NCI-H2029 (cell line): ENCODE measurements at places on chromosomes 5 and 9.
A peak's percentile ranks its signal among the peaks of the same experiment; 100 is the strongest.

GRCh38 chr9:121275781-121276658 lies 8.1 kb downstream of the GSN start:
- no peak for DNase-seq

DNA sequence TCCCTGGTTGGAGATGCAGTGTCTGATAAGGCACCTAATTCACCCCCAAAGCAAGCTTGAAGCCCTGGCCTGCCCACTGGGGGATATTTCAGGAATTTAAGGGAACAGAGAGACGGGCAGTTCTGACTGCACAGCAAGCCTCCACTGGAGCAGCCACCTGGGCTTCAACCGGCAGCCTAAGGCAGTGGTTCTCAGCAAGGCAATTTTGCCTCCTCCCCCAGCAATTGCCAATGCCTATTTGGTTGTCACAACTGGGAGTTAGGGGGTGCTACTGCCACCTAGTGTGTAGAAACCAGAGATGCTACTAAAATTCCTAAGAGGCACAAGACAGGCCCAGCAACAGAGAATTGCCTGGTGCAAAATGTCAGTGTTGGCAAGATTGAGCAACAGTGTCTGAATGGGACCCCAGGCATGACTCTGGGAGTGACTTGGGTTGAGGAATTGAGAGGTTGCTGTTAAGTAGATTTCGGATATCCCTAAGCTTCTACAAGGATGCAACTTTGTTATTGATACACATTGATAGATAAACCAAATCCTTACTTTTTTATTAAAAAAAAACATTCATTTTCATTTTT lies 58.7 kb upstream of the CTSL start:
- no peak for DNase-seq

DNA sequence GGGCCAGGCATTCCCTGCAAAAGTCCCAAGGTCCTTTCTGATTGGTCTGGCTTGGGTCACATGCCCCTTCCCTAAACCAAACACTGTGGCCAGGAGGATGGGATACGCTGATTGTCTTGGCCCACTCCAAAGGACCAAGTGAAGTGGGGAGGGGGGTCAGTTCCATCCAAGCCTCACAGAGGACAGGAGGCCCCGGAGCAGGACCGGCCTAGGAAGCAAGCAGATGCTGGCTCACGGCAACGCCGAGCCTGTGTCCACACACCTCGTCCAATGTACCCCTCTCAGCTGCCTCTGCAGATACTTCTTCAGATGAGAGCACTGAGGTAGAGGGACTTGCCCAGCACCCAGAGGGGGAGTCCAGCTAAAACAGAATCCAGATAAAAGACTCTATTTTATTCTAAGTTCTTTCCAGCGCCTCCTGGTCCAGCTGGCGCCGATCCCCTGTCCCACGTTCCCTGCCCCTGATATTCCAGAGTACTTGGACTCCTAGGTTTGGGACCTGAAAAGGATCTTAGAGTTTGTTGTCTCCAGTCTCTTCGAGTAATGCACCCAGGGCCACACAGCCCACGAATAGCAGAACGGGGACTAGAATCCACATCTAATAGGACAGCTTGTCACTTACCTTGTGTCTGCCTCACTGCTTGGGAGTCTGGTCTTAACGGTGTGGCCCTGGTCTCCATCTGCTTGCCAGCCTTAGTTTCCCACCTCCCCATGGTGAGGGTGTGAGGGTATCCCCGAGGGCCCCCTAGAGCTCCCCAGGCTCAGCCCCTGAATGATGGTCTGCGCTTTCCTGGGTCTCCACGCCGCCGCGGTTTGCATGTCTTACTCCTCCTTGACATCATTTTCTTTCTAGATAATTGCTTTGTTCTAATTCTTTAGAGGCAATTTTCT lies 72.4 kb upstream of the UNC5A start:
- no peak for DNase-seq

GRCh38 chr5:39892708-39893107 lies 467.9 kb upstream of the DAB2 start:
- no peak for DNase-seq

DNA sequence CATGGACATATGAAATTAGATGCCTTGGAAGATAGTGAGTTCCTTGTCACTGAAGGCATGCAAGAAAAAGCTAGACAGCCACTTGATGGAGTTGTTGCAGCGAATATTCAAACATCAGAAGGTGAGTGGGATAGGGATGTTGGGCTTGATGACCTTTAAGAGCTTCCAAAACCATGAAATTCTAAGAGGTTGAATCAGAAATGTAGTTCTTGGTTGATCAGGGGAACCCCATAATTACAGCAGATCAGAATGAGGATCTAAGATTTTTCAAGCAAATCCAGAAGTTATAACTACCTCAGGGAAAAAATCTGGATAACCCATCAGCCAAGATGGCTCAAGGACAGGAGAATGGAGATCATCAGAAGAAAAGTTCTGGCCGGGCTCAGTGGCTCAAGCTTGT lies 244.3 kb upstream of the NR4A3 start:
- DNase-seq: no peak

- DNase-seq: no peak
Observed at GRCh38 chr9:107177243-107177839, 105.7 kb upstream of the RAD23B start.

DNA sequence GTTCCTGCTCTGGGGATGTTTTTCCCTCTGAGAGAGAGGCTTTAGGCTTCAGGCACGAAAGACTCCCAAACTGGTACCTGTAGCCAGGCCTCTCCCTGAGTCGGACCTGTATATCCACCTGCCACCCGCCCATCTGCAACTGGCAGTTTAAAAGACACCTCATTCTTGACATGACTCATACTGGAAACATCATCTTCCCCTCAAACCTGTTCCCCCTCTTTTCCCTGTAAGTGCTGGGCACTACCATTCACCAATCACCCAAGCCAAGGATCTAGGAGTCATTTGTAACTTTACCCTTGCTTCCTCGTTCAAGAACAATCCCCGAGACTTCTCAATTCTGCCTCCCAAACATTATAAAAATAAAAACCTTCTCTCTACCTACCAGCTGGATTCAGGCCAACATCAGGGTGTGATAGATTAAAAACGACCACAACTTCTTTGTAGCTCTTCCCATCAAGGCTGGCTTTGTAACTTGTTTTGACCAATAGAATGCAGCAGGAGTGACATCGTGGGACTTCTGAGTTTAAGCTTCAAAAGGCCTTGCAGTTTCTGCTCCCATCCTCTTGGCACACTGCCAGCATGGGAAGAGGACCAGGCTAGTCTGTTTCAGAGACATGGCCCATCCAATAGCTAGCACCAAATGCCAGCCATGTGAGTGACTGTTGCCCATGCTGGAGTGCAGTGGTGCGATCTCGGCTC lies 1.8 kb upstream of the WDR31 start:
- peak; percentile 46 for DNase-seq

DNA sequence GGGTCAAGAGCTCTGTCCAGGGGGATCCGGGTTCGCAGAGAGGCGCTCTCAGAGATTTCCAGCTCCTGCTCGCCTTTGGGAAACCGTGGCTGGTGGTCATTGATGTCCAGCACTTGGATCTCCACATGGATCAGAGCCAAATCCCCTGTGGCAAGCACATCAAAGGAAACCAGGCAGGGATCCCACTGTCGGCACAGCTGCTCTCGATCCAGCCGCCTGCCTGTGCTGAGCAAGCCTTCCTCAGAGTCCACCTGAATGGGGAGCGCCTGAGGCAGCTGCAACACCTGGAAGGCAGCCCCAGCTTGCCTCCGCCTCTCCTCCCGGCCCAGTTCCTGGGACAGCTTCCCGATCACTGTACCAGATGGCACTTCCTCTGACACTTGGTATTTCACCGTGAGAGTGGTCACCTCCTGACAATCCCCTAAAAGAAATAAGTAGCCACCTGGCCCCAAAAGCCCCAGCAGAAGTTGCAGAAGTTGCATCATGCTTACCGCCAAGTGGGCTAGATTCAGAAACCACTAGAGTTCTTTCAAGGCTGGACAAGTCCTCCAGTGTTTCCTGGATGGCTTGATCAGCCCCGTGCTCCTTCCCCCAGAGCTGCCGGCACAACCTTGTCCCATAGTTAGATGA lies 520 bp downstream of the PCDH12 start:
- no peak for DNase-seq

DNA sequence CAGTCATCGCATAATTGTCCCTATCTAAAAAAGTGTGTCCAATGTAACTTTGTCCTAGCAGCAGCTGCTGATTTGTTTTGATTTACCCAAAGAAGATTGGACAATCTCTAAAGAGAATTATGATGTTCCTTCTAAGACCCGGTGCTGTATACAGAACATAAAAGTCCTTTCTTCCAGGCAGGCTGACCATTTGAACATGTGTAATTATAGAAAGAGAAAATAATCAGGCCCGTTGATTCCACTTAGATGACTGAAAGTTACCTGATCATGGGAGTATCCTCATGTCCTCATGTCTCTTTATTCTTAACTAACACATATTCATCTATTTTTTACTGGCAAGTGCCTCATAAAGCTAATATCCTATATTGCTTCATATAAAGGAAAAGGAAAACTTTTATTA lies 164.1 kb upstream of the MRPS30 start:
- no peak for DNase-seq

GRCh38 chr5:76528547-76529331 lies 94.5 kb downstream of the F2RL2 start:
- DNase-seq: no peak

- peak; percentile 25 for DNase-seq
Observed at GRCh38 chr9:21317956-21318923, 13.1 kb upstream of the IFNA5 start.

DNA sequence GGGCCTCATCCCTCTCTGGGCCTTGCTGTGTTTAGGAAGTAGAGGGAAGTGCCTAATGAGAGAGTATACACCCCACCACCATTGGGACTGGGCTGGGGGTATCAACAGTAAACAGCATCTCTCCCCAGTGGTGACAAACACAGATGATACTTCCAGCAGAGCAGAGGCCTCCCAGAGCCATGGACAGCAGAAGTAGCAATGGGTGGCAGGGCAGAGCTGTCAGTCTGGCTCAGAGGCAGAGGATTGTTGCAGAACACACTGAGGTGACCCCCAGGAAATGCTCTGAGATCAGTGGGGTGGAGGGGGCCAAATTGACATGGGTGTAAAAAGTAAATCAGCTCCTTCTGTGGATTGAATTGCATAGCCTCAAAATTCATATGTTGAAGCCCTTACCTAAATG lies 12.1 kb upstream of the P4HA2 start:
- DNase-seq: no peak

- no peak for DNase-seq
Observed at GRCh38 chr5:3303777-3304176, 291.9 kb upstream of the IRX1 start.

DNA sequence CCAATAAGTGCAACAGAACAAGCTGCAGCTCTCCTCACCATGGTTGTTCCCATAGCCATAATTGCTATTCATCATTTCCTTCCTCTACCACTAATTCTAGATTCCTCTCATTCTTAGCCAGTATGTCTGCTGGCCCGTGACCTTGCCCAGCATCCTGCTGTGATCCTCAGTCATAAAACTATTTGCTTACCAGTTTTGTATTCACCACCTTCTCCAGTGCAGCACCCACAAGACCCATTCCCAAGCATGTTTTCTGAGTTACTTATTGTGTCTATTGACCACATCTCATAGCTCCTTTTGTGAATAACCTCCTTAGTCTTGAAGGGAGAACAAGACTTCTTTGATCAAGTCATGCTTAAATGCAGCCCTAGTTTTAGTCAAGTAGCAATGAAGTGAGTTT lies 488.0 kb upstream of the CTNND2 start:
- no peak for DNase-seq

DNA sequence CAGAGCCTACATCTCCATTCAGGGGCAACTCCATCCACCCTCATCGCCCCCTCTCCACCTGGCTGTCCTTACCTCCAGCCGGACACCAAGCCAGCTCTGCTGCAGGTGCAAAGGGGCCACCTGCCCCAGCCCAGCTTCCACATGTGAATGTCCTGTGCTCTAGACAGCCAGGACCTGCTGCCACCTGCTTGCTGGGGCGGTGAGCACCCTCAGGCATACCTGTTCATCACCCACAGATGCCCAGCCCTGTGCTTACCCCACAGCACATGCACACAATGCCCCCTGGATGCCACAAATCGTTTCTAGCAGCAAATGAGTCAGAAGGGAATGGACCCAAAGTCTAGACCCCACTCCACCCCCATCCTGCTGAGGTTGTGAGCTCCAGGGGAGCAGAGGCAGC lies 13.3 kb upstream of the NKD2 start:
- DNase-seq: no peak

DNA sequence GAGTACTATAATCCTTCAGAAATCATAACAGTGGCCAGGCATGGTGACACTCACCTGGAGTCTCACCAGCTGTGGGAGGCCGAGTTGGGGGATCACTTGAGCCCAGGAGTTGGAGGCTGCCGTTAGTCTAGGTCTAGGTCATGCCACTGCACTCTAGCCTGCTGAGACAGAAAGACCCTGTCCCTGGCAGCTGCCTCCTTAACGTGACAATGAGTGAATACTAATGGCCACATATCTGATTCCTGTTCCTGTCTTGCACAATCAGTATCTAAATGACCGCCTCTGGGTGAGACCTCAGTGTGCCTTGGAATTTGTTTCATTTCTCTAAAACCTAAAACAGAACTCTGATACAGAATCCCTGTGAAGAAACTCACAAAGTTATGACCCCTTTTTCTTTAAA lies 131.0 kb upstream of the DAB2 start:
- no peak for DNase-seq

GRCh38 chr5:73496984-73497457 lies 1.2 kb upstream of the BTF3 start:
- DNase-seq: peak; percentile 3

DNA sequence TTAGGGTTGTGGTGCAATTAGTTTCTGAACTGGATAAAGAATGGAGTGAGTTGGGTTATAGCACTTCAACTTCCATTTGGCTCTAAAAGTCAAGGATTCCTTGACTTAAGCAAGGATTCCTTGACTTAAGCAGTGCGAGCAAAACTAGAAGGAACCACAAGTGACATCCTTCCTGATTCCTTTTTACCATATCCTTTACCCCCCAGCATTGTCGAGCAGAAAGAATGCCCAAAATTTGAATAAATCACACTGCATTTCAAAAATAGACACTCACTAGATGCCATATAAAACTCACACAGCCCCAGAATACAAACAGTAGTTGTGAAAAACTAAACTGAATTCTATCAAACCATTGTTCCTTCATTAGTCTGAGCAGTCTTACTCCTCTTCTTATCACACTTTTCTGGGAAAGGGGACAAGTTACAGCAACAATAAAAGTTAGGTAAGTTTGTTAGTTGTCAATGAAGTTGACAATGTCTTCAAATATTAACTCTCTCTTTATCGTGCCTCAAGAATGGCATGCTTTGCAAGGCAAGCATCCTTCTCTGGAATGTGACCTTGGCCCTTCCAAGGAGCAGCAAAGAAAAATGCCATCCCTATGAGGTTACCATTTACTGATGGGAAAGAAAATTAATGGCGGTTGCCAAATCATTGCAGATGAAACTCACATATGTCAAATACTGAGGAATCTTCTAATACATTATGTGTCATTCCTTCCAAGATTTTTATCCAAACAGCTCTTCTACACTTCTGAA lies 273.3 kb upstream of the ANKRD55 start:
- no peak for DNase-seq

GRCh38 chr5:134450374-134450773 lies 38.7 kb upstream of the CDKN2AIPNL start:
- no peak for DNase-seq
